ENCODE measurements at places on chromosomes 7 and 10.
A peak's percentile ranks its signal among the peaks of the same experiment; 100 is the strongest.

- no peak for DNase-seq
Measured at GRCh38 chr10:86064219-86064618, 302.4 kb downstream of the GRID1 start.

DNA sequence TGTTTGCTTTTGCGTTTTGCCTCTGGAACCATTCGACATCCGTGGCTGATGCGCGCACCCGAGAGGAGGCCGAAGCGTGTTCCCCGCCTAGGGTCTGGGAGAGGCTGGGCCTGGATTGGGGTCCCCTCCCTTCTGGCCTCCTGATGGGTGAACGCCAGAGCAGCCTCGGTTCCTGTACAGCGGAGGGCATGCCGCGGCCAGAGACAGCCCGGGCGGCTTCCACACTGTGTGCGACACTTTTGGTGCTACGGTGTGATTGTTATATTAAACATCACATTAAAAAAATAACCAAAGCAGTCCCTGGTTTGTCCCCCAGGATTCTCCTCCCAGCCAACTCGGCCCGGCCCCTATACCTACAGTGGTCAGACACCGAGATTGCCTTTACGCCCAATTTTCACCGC lies 3.7 kb upstream of the HOXA7 start:
- no peak for DNase-seq

DNA sequence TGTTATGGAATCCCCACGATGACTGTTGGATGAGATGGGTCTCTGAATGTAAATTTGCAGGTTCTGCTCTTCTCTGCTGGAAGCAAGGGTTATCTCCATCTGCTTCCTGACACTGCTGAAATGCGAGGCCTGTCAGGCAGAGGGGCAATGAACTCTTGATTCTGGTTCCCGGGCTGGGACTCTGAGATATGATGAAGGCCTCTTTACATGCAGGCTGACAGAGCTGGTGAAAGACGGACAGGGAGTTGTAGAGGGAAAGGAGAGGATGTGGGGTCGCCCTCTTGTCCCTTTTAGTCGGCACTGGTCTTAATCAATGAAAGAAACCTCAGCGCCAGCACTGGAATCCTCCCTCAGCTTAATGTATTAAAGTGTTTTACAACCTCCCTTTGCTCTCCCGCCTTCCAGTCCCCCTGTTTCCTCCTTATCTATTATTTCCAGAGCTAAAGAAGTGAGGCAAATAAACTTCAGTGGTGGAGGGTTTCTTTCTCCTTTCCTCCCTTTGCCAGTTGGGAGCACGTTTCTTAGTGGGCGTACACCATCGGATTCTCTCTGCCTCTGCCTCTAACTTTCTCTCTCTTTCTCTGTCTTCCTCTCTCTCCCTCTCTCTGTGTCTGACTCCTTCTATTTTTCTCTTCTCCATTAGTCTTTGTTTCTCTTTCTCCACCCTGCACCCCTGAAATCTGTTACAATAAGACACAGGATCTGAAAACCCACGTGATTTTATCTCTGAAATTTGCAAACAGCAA lies 145.6 kb downstream of the BAMBI start:
- DNase-seq = no peak

GRCh38 chr7:3673524-3673923 lies 372.5 kb downstream of the SDK1 start:
- peak; percentile 8 for DNase-seq

- no peak for DNase-seq
Measured at GRCh38 chr7:44060091-44060947, 5.0 kb downstream of the PGAM2 start.

DNA sequence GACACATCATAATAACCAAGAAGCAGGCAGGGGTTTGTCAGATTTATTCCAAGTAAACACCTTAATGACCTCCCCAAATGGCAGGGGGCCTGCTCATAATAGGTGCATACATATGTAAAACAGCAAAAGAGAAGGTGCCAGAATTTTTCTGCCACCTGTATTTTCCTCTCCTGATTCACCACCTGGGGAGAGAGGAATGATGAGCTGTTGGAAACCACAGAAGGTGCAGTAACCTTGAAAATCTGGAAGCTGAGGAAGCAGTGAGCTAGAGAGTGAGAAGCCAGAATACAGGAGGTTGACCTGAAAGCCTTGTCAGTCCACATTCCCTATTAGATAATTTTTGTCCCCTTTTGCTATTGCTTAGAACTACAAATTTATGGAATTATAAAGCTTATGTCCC lies 46.2 kb upstream of the PDE1C start:
- DNase-seq = no peak

DNA sequence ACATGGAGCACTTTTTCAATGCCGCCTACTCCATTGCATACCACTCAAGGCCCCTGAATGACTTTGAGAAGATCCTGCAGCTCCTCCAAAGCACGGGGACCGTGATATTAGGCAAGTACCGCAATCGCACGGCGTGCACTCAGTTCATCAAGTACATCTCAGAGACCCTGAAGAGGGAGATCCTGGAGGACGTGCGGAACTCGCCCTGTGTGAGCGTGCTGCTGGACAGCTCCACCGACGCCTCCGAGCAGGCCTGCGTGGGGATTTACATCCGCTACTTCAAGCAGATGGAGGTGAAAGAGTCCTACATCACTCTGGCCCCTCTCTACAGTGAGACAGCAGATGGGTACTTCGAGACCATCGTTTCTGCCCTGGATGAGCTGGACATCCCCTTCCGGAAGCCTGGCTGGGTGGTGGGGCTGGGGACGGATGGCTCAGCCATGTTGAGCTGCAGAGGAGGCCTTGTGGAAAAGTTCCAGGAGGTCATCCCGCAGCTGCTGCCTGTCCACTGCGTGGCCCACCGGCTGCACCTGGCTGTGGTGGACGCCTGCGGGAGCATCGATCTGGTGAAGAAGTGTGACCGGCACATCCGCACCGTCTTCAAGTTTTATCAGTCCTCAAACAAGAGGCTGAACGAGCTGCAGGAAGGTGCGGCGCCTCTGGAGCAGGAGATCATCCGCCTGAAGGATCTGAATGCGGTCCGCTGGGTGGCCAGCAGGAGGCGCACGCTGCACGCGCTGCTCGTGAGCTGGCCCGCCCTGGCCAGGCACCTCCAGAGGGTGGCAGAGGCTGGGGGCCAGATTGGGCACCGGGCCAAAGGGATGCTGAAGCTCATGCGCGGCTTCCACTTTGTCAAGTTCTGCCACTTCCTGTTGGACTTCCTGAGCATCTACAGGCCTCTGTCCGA lies 12.7 kb upstream of the ATP6V0E2 start:
- DNase-seq = no peak

DNA sequence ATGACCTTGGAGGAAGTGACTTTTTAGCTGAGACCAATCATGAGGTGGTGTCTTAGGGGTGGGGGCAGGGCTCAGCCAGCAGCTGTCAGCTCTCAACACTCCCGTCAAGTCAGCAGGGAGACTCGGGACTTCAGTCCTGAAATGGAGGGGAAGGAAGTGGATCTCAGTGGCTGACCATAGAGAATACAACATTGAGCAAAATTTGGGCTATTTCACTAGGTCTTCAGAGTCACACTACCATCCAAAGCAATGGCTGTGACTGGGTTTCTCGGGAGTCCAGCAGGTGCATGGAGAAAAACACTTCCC lies 16.8 kb upstream of the GIMAP6 start:
- DNase-seq = no peak

DNA sequence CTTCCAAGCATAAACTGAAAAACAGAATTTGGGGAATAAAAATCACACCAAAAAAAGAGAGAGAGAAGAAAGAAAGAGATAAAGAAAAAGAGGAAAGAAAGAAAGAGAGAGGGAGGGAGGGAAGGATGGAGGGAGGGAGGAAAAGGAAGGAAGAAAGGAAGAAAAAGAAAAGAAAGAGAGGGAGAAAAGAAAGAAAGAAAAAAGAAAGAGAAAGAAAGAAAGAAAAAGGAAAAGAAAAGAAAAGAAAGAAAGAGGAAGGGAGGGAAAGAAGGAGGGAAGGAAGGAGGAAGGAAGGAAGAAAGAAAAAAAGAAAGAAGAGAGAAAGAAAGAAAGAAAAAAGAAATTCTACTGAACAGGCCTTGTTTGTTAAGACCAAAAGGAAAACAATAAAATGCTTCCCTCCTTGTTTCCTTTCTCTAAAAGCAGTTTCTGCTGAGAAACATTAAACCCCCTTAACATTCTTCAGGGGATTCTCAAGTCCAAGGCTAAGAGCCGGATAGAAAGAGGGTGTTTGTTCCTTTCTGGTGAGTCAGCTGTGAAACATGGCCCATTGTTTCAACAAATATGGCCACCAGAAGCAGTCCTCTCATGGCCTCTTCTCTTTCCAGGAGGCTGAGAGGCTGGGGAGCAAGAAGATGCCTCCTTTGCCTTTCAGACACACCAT lies 46.9 kb upstream of the GPAM start:
- DNase-seq = no peak

All from hematopoietic multipotent progenitor cell treated with erythropoietin and hydrocortisone succinate and interleukin-3 and kit ligand, for 6 days (in vitro differentiated cells).